ENCODE measurements at places on chromosomes 12 and 14. TPM values are rescaled to one million over a fixed set of nuclear protein-coding genes. Genes with fewer than 3 reads are reported as not detected.

DNA sequence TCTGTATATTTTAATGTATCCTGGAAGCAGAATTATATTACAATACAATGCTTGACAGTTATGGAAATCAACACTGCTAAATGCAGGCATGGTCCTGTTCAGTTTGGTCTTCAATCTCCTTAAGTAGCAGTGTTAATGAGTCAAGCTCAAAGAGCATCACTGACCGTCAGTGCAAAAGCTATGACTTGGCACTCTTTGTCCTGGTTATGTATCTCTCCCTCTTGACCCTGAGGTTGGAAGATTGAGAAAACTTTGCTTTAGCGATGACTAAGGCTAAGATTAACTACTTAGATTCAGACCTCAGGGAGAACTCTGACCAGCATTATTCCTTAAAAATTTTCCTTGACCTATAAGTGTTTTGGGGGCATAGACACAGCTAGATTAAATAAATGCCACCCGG lies 10.9 kb downstream of the CLEC7A start:
- no peak for DNase-seq

NOP9 gene
- total RNA-seq: 23.4 TPM

CSAD gene
- total RNA-seq: 12.2 TPM

DNA sequence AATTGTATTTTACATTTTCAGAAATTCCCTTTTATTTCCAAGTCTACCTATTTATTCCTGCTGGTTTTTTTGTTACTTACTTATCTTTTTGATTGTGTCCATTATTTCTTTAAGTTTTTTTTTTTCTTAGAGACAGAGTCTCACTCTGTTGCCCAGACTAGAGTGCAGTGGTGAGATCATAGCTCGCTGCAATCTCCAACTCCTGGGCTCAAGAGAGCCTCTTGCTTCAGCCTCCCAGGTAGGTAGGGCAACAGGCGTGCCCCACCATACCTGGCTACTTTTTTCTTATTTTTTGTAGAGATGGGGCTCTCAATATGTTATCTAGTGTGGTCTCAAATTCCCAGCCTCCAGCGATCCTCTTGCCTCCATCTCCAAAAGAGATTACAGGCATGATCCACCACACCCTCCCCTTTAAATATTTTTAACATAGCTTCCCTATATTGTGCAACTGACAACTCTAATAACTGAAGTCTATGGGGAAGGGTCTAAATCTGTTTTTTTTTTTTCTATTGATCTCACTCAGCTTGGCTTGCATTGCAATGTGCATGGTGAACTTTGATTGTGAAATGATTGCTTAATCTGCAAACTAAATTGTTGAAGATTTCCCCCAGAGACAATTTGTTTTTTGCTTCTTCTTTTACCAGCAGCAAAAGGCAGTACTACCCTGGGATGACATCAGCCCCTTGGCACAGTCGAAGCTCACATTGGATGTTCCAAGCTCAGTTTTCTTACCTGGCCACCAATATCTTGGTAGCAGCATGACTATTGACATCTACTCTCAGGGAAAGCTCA lies 25.7 kb upstream of the COCH start:
- DNase-seq: no peak

Data from left ventricle myocardium inferior (tissue), 1 donor.